ENCODE measurements at places on chromosomes 6 and 20.

GRCh38 chr20:43667341-43668132 lies 623 bp downstream of the MYBL2 start:
- no peak for DNase-seq

GRCh38 chr6:26354162-26354561 lies 10.8 kb upstream of the BTN3A2 start:
- DNase-seq, result no peak

- DNase-seq, result no peak
Measured at GRCh38 chr6:11824986-11825385, 46.4 kb upstream of the ADTRP start.

DNA sequence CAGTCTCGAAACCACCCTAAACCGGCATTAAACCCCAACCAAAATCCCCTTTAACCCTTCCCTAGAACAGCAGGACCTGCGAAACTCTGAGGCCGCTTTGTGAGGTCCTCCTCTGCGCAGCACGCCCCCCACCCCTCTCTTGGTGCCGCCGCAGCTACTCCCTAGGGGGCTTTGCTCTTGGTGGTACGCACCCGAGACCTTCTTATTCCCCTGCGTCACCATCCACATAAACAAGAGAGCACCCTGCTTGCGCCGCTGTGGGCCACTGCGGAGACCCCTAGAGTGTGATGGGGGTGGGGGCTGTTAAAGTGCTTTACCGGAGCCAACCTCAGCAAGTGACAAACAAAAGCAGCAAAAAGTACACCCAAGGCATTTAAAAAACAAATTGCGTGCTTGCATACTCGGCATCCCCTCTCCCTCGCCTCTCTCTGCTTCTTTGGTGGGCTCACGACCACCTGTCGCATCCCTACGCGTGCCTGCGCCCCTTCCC lies 502 bp upstream of the GNAS start:
- DNase-seq, result no peak

GRCh38 chr6:3822747-3823445 lies 26.3 kb upstream of the FAM50B start:
- no peak for DNase-seq

DNA sequence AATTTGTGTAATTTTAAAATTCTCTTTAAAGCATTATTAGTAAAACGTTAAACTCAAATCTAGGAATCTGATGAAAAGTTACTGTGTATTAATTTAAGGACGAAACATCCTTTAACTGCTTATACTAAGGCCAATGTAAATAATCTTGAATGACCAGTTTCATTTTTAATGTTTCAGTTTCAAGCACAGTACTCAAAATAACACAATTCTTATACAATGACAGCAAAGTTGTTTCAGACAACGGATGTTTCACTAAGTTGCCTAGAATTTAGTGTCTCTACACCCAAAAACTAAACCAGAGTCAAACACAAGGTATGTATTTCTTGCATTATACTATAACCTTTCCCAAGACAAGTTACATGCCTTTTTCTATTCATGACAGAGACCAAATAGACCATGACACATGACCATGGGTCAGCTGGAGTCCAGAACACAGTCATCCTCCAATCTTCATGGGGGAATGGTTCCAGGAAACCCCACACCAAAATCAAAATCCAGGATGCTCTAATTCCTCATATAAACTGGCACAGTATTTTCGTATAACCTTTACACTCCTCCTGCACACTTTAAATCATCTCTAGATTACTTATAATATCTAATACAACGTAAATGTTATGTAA lies 7.7 kb downstream of the PHIP start:
- DNase-seq, result no peak

DNA sequence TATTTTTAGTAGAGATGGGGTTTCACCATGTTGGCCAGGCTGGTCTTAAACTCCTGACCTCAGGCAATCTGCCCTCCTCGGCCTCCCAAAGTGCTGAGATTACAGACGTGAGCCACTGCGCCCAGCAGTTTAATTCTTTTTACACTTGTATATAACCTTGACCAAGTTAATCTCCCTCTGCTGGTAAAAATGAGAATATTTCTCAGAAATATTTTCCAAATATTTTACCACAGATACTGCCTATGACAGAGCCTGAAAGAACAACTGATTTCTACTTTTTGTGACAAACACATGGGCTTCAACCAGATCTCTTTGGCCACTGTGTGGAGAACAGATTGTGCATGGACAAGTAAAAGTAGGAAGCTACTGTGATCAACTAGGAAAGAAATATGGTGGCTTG lies 21.2 kb upstream of the NHSL1 start:
- no peak for DNase-seq

- peak; percentile 9 for DNase-seq
Measured at GRCh38 chr20:63381781-63382431, 20.8 kb upstream of the CHRNA4 start.

- no peak for DNase-seq
Measured at GRCh38 chr20:53434662-53435061, 159.0 kb downstream of the ZNF217 start.

- DNase-seq, result no peak
Measured at GRCh38 chr6:121873595-121873994, 438.1 kb downstream of the GJA1 start.

DNA sequence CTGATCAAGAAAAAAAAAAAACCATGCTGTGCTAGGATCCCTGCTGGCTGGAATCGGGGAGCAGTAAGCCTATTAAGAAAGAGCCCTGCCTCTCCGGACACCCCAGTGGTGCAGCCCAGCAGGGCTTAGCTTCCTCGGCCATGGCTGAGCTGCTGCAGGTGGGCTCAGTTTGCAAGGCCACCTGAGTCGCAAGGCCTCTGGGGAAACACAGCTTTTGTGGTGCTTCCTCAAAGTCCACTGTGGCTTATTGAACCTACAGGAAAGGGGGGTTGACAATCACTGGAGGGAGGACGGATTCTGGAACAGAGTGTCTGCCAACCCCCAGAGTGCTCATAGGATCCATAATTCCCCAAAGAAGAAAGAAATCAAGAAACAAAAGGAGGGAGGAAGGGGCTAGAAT lies 240.8 kb downstream of the SMOC2 start:
- no peak for DNase-seq

DNA sequence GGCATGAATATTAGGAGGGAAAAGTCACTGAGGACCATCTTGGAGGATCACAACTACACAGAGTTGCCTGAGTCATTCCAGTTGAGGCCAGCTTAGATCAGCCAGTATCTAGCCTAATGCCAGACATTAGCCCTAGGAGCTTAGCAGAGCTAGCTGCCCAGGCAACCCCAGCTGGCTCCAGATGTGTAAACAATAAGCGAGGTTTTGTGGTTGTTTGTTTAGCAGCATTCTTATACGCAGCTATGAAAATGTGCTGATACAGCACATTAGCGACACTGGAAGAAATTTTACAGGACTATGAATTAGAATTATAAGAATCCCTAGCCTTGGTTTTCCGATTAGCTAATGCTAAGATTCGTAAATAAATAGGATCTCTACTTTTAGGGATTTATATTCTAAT lies 59.3 kb downstream of the BTBD3 start:
- no peak for DNase-seq

DNA sequence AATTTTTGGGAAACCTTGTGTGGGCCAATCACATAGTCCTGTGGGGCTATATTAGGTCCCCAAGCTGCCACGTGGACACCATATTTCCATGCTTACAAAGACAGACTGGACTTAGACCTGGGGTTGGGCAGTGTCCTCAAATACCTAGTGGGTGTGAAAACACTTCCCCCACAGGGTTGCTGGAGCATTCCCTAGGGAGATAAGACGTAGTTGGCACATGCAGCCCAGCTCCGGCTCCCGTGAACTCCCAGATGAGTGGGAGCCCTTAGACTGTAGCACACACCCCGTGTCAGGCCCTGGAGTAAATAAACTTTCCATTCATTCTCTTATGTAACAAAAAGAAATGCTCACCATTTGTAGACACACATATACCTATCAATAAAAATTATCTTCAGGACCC lies 14.2 kb downstream of the KCNG1 start:
- DNase-seq, result no peak

- DNase-seq, result no peak
Measured at GRCh38 chr20:2004171-2004570, 10.3 kb upstream of the PDYN start.

GRCh38 chr6:113317891-113318574 lies 539.1 kb upstream of the MARCKS start:
- no peak for DNase-seq

DNA sequence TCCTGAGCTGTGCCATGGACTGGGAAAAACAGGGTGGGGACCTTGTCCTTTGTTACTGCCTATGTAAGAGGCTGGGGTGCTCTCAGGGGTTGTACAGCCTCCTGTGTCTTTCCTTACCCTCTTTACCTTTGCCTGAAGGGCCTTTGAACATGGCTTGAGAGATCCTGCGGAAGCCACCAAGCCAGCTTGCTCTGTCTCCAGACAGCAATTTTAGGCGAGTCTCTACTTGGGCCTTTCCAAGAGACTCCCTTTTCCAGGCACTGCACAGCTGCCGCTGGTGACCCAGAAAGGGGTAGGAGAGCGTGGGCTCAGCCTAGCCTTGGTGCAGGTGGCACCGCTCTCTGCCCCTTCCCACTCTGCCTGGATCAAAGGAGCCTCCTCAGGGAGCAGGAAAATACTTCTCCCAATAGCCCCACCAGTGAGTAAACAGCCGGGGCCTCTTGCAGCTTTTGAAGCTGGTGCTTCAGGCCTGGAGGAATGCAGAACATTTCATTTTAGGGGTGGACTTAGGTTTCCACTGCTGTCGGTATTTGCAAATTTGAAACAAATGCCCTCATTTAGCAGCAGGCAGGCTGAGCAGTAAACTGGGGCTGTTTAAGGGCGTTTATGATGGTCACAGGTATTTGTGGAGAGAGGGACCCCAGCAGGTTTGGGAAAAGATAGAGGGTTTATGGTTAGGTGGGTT lies 13.9 kb downstream of the PTK7 start:
- DNase-seq, result no peak

DNA sequence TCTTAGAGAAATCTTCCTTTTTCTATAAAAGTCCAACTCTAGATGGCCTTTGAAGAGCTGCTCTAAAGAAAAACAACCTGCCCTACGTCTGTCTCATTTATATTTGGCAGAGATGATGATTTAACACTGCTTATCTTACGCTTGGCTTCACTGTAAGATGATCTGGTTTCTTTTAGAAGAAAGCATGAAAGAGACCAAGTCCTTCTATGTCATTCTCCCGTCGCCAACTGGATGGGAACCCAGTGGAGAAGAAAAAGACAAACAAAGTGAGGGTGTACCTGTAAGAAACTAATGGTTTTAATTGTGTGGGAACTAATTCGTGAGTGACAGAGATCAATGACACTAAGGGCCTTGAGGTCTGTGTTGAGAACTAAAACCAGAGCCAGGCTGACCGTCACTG lies 92.8 kb downstream of the MBOAT1 start:
- DNase-seq, result no peak

DNA sequence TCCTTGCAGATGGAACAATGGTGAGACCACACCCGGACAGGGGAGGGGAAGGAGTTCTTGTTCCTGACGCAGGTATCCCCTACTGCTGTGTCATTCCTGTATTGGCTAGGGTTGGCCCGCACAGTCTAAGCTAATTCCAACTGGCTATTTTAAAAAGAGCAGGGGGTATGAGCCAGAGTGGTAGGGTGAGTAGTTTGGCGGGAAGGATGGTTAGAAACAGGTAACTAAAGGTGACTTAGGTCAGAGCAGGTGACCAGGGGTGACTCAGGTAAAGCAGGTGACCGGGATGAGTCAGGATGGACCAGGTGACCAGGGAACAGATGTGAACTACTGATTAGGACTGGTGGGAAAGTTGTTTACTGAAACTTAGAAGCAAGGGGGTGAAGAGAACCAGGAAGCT lies 58.0 kb downstream of the ZNF292 start:
- no peak for DNase-seq

DNA sequence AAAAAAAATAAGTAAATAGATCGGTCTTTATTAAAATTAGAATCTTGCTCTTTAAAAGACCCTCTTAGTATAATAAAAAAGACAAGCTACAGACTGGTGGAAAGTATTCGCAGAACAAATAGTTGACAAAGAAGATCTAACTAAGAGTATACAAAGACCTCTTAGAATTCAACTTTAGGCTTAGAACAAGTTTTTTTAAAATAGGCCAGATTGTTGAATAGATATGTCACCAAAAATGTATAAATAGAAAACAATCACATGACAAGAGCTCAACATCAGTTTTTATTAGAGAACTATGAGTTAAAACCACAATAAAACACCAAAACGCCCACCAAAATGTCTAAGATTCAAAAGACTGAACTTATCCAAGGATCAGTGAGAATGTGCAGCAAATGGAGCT lies 632.7 kb upstream of the PTCHD4 start:
- no peak for DNase-seq

GRCh38 chr6:1703923-1704322 lies 94.2 kb downstream of the FOXC1 start:
- DNase-seq, result no peak

GRCh38 chr6:134674562-134674961 lies 275.3 kb downstream of the ALDH8A1 start:
- DNase-seq, result no peak

DNA sequence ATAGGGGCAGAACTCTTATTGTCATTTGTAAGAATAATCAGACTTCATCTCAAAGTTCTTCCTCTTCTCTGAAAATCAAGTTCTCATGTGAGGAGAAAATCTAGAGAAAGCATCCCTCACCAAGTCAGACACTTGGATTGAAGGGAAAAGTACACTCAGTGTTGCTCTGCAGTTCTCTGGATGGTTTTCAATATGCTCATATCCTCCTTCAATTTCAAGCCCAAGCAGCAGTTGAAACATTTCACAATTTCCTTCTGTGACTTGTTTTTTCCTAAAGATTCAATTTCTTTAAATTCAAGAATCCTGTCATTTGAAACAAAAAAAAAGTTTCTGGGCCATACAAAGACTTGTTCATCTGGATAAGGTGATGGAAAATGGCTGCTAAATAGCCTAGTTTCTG lies 140.2 kb upstream of the AHI1 start:
- no peak for DNase-seq

DNA sequence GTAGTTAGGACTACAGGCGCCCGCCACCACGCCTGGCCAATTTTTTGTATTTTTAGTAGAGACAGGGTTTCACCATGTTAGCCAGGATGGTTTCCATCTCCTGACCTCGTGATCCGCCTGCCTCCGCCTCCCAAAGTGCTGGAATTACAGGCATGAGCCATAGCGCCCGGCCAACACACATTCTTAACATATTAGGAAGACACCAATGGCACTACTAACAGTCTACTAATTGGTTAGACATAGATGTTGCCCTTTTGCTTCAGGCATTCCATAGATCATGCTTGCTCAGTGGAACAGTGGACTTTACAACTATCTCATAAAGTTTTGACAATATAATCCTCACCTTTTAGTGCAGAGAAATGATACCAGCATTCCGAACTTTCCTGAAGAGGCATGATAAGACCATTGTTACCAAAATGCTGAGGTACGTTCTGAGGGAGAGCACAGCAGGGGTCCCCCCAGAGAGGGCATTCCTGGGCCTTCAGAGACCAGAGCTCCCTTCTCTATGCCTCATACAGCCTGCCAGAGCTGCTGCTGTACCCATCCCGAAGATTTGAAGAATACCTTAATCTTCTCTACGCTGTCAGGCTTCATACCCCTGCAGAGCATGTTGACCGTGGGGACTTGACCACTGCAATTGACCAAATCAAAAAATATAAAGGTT lies 89.4 kb downstream of the ECT2L start:
- DNase-seq, result no peak

All from activated CD4-positive, alpha-beta T cell treated with anti-CD3 and anti-CD28 coated beads, Interleukin-2, amount 50 U/mL, for 24 hours (primary cell).